ENCODE measurements at places on chromosomes 6 and 20.

GRCh38 chr6:39314273-39314795, at the start of gene KCNK17:
TSS of gene KCNK17 (minus strand) at chr6:39314419. CDS start at chr6:39314320, 99 bp downstream.
- no peak for DNase-seq

GRCh38 chr6:7615611-7616383, 25.8 kb downstream of the SNRNP48 start:
- DNase-seq = peak; percentile 30

DNA sequence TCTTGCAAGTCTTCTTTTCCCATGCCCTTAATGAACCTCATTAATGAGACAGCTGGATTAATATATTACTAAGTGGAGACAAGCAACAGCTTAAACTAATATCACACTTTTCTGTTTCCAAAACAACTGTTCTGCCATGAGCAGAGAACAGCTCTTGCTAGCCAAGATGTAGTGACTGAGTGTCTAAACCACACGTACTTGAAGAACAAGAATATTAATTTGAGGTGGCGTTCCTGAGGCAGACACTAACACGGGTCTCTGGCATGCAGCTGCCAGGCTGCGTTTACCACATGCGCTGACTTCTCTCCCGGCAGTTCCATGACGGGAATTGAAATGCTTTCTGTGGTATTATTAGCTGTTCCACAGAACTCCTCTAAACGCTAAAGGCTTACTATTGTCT, 80.6 kb downstream of the FNDC1 start:
- DNase-seq = no peak

DNA sequence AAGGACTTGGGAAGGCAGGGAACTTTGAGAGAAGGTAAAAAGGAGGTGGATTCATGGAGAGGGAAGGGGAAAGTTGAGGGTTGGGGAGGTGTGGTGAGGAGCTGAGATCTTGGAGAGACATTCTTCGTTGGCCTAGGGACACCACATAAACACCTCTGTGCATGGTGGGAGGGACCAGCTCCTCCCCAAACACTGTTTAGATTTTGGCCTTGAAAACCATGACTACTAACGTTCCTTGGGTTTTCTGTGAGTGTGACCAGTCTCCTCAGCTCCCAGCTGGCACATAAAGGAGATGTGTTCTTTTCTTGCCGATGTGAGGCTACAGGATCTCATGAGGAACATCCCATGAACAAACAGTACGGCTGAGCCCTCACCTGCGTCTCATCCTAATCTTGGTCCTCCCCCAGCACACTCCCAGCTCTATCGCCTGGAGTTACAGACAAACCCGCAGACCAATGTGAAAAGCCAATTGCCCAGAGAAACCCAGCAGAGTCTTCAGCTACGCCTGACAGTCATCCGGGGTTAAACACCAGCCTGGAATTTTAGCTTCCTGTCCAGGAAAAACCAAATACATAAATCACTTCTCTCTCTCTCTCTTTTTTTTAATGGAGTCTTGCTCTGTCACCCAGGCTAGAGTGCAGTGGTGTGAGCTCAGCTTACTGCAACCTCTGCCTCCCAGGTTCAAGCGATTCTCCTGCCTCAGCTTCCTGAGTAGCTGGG, 22.0 kb upstream of the DDR1 start:
- no peak for DNase-seq

DNA sequence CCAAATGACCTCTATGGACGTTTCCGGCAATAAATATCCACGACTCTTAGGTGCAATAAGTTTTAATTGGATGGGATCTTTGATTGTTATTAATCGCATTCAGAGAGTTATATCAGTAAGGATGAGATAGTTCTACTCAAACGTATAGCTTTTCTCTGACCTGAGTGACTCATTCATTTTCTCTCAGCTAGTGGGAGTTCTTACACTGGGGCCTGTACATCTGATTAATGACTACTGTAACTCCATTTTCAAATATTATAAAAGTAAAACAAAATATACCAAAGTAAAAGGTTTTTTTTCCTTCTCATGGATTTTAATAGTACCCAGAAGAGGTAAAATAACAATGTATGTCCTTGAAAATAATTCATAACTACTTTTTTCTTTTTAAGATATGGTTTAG, 41.1 kb upstream of the SAMD5 start:
- no peak for DNase-seq

- no peak for DNase-seq
Measured at GRCh38 chr20:46773680-46774079, 64.2 kb downstream of the SLC2A10 start.

GRCh38 chr6:122755901-122756300, 23.6 kb upstream of the FABP7 start:
- DNase-seq = no peak

GRCh38 chr6:166446146-166446545, 63.4 kb upstream of the MPC1 start:
- DNase-seq = no peak

- no peak for DNase-seq
Measured at GRCh38 chr6:104014163-104014959, 845.4 kb downstream of the HACE1 start.

DNA sequence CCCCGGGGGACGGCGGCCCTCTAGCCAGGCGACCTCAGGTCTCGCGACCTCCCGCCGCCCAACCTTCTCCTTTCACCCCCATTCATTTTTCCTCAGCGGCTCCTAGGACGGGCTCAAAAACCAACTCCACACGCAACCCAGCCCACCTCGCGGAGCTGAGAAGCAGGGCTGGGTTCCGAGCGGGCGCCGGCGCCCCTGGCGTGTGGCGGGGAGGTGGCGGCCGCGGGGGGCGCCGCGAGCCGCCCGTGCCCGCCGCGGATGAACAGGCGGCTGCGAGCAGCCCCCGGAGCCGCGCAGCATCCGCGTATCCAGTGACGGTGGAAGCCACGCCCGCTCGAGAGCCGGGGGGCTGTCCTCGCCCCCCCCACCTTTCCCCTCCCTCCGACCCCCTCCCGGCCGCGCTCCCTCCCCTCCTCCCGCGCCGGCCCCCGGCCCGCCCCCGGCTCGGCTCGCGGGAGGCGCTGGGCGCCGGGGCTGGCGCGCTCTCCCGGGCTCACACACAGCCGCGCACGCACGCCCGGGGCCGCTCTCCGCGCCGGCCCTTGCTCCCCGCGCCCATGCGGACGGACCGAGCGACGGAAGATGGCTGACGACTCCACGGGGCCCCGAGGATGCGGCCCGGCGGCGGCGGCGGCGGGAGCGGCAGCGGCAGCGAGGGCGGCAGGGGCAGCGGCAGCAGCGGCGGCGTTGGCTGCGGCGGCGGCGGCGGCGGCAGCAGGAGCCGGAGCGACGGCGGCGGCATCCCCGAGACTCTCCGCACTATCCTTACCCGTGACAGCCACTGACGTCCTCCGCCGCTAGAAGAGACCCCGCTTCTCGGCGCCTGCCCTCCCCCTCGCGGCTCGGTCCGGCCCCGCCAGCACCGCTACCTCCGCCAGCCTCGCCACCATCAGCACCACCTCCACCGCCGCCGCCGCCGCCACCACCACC, at the start of gene SOBP:
Gene SOBP, plus strand, starts transcription at position 482 of the 930 bp plus-strand sequence. CDS start 500 bp downstream, outside the sequence.
- DNase-seq = no peak

DNA sequence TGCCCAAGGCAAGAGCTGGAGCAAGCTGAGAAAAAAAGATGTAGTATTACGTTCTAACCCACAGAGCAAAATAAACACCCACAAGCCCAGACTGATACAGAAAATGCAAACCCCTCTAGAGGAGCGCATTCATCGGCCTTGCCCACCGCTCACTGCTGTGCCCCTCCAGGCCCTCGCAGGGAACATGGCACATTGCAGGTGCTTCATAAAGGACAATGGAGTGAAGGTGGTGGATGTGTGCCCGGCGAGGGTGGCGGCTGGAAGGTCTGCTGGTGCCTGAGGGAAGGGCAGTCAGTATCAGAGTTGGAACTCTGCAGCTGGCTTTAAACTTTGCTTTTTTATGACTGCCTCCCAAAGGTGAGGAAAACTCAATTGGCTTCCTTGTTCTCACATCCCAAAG, 18.5 kb upstream of the IRF4 start:
- DNase-seq = no peak

DNA sequence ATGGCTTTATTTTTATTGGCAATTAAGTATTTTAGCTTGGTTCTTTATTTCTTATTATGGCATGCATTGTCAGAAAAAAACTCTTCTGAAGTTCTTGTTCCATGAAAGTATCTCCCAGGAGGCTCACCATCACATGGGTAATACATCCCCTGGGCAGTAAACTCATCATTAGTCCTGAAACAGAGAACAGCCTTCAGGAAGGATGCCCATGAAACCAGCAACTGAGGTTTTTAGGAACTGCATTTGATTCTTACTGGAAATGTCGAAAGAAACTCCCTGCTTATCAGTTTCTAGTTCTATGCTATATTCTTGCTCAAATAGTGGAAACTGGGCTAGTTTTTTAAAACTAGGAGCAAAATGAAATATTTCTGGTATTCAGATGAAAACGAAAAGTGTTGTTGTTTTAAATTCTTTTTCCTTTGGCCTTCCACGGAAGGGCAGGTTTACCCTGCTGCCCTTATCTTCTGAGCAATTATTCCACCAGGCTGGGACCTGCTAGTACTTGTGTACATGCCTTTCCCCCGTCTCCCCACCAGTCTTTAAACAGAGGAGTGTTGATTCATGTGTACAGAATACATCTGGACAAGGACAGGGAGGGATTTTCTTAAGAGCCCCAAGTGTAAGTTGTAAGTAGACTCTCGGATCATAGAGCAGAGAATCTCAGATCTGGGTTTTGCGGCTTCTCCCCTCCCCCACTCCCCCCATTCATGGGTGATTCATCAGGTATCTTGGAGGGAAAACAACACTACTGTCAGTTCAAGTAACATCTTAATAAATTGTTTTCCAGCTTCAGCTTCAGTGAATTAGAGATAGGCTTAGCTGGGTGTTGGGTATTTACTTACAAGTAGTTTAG, 81.5 kb downstream of the RTN4IP1 start:
- DNase-seq = peak; percentile 55

DNA sequence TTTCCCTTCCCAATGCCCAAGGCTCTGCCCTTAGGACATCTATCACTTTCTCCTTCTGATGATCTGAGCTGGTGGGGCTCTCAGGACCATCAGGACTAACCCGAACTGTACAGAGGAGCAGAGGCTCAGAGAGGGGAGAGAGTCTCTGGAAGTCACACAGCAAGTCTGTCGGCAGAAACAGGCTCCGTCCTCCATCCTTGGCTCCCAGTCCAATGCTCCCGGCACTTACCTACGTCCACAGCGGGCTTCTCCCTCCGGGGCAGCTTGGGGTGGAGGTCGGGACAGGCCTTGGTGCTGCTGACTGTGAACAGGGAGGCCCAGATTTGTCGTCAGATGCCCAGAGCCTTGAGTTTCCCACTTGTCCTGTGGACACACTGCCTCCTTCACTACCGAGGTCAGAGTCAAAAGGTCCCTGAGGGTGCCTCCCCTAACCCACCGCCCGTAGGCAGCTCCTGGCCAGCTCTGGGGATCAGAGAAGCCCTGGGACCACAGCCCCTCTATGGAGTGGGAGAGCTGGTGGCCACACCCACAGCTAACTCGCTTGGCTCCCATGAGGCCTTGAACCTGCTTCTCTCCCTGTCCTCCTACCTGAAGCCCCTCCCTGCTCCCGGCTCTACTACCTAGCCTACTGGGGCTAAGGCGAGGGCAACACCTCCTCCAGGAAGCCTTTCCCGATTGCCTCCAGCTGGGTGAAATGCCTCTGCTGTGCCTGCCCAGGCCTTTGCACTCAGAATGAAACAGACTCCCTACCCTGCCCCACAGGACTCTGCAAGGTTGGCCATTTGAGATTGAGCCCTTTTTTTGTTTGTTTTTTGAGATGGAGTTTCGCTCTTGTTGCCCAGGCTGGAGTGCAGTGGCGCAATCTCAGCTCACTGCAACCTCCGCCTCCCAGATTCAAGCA, 22.6 kb downstream of the VSTM2L start:
- DNase-seq = no peak

GRCh38 chr6:34249469-34250261, 859 bp upstream of the SMIM29 start:
- DNase-seq = no peak

GRCh38 chr20:19830211-19830785, 72.2 kb downstream of the RIN2 start:
- no peak for DNase-seq

DNA sequence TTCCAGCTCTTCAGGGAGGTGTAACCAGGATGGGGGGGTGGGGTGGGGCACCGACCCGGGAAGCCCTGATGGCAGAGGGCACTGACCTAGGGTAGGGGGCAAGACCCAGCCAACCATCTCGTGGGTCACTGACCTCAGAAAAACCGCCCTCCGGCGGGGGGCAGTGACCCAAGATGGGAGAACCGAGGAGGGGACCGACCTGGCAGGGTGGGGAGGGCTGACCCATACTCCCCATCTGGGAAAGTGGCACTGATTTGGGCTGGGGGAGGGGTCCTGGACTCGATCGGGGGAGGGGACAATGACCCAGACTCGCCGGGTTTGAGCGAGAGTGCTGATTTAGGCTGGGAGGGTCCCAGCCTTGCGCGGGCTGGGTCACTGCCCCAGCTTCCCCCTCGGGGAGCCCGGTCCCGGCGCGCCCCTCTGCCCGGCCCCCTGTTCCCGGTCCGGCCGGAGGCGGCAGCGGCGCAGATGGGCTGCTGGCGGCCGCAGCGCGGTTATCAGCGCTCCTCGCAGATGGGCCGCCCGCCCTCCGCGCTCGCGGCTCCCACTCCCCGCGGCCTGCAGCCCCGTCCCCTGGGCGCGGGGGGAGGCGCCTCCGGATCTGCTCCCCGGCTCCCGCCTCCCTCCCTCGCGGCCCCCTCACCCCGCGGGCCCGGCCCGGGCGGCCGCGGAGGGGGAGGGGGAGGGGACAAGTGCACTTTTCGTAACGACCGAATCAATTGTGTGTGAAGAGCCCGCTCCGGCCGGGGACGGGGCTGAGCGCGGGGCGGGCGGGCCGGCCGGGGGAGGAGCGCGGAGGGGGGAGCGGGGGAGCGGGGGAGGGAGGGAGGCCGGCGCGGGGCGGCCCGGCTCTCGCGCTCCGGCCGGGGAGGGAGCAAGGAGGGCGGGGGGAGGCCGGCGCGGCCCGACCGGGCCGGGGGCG, 2.2 kb downstream of the NOL4L start:
- no peak for DNase-seq

DNA sequence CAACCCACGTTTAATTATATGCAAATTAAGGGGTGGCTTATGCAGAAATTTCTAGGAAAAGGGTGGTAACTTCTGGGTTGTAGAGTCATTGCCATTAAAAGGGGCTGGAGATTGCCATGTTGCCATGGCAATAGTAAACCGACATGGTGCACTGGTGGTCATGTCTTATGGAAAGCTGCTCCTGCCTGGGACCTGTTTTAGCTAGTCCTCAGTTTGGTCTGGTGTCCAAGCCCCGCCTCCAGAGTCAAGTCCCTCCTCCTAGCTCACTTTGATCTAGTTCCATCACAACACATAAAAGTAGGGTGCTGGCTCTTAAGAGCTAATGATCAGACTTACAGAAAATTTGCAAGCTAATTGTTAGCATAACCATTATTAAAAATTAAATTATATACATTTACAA, 5.3 kb downstream of the SLC22A2 start:
- no peak for DNase-seq
